CD4-positive, alpha-beta T cell treated with Interleukin-6 at 100 ng/mL for 8 hours (primary cell): ENCODE measurements at places on chromosomes 1 and 21.

GRCh38 chr1:9612162-9612845 is 23.6 kb downstream of the TMEM201 start:
- no peak for DNase-seq

DNA sequence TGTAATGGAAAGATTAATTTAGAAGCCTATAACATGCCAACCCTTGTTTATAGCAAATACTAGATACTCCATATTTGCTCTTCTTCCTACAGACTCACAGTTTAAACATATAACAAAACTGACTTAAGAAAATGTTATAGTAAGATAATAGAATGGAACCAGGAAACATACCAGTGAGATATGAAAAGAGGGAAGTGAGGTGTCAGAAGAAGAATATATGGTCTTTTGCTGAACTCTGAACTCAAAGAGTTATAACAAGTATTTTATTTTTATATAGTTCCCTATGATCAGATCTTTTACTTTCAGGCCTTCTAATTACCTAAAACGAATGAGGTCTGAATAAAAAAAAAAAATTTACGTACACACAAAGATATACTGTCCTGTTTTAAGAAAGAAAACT is 20.9 kb downstream of the TMED5 start:
- no peak for DNase-seq

- DNase-seq = no peak
Observed at GRCh38 chr21:37869661-37870060, 46.6 kb downstream of the KCNJ6 start.

DNA sequence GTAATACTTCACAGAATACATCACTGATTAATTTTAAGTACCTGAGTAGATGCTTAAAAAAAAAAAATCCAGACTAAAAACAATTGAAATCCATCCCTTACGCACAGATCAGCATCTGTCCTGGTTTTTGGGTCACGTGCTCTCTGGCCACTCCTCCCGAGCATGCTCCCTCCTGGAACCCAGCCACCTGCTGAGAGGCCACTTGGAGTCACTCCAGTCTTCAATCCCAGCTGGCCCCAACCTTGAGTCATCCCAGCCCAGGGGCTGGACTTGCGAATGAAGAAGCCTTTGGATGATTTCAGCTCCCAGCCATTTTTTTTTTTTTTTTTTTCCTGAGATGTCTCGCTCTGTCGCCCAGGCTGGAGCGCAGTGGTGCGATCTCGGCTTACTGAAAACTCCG is 8.9 kb downstream of the MAP1LC3C start:
- DNase-seq = no peak

DNA sequence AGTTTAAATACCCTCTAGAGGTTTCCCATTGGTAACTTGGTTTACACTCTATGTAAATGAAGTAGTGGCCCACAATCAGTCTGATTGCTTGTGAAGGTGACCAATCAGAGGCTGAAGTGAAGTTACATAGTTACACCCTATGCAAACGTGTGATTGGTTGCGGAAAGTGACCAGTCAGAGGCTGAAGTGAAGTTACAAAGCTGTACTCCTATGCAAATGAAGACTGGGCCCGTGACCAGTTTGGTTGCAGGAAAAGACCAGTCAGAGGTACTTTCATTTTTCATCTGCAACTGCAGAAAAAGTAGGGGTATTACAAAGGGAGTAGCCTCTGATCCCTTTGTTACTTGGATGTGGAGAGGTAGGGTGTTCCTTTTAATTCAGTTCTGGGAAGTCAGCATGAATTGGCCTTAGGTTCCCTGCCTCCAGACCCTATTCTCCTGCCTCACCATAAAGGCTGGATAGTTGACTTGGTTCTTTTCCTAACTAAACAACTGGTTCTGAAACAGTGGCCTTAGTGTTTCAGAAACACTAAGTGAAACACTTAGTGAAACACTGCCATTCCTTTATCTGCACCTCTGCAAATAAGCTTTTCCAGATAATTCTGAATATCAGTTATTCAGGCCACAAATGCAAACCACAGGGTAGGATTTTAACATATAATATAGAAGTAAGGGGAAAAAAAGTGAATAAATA is 39.3 kb downstream of the MAGI3 start:
- no peak for DNase-seq

GRCh38 chr1:203478986-203479385 is 3.4 kb downstream of the PRELP start:
- no peak for DNase-seq

- no peak for DNase-seq
Observed at GRCh38 chr1:229434005-229434640, at the start of gene ACTA1. TSS of gene ACTA1 (minus strand) at chr1:229434094. CDS start at chr1:229433115, 979 bp downstream.
